ENCODE measurements at places on chromosomes 6 and 20.

- no peak for DNase-seq
Measured at GRCh38 chr20:1463971-1464570, 2.6 kb downstream of the NSFL1C start.

GRCh38 chr6:35969646-35970045 lies 48.7 kb upstream of the SRPK1 start:
- DNase-seq = no peak

- DNase-seq = no peak
Measured at GRCh38 chr6:54115966-54116365, 4.7 kb downstream of the MLIP start.

DNA sequence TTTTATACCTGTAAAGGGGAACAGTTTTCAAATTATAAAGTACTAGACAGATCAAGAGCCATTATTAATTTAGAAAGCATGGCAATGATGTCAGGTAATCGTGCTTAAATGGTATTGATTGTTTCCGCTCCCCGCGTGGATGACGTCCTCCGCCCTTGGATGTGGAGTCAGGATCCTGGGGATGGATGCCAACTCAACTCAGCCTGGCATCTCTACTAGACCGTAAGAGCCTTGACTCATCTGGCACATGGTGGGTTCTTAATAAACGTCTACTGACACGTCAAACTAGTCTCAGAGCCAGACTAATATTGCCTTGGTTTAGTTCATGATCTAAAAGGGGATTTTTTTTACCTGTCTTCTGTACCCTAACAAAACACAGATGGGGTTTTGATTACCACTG lies 80.2 kb downstream of the LRFN2 start:
- DNase-seq = no peak

DNA sequence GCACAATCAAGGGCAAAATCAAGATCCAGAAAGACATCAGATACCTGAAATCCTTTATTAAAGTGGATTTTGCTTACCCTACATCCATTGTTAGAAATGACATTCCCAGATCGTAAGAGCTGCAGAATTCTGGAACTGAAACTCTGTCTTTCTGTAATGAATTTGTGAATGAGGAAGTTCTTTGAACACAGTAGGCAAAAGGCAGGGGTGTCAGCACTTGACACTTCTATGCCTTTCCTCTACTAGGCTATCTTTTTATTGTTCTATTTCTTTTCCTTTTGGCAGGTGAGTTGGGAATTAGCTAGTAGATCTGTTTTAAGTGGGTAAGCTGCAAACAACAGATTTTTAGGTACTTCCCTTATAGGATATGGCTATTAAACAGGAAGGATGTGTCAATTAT lies 126.3 kb downstream of the CARMIL1 start:
- DNase-seq = no peak

Measured in activated CD4-positive, alpha-beta T cell treated with anti-CD3 and anti-CD28 coated beads, Interleukin-2, amount 50 U/mL, for 24 hours (primary cell).